ENCODE measurements at places on chromosomes 16 and 17.

GRCh38 chr17:82623707-82624106 is 24.5 kb downstream of the WDR45B start:
- no peak for DNase-seq

DNA sequence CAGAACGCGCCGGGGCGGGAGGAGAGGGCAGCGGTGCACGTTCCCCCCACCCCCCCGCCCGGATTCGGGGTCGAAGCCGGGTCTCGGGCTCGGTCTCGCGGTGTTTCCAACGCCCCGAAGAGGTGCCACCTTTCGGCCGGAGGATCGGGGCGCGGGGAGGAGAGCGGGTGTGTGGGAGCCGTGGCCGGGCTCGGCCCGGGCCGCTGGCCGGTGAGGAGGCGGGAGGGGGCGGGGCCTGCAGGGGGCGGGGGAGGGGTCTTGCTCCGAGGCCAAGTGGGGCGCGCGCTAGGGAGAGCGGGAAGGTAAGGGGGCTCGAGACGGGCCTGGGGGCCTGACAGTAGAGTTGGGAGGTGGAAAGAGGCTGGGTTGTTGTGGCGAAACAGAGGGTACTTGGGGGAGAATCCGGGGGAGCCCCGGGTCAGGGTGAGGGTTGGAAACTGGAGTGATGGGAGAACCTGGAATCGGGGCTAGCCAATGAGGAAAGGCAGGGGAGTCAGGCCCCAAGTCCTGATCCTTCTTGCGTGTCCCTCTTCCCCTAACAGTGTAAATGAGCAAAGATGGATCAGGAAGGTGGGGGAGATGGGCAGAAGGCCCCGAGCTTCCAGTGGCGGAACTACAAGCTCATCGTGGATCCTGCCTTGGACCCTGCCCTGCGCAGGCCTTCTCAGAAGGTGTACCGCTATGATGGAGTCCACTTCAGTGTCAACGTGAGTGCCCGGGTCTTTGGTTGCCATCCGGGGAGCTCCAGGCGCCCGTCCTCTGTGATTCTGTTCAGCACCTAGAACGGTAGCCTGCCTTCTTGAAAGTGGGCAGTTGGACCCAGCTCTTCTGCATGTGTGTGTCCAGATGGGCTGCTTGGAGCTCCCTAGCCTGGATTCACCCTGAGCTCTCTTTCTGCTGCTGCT is 873 bp downstream of the SETD1A start:
- DNase-seq = no peak

DNA sequence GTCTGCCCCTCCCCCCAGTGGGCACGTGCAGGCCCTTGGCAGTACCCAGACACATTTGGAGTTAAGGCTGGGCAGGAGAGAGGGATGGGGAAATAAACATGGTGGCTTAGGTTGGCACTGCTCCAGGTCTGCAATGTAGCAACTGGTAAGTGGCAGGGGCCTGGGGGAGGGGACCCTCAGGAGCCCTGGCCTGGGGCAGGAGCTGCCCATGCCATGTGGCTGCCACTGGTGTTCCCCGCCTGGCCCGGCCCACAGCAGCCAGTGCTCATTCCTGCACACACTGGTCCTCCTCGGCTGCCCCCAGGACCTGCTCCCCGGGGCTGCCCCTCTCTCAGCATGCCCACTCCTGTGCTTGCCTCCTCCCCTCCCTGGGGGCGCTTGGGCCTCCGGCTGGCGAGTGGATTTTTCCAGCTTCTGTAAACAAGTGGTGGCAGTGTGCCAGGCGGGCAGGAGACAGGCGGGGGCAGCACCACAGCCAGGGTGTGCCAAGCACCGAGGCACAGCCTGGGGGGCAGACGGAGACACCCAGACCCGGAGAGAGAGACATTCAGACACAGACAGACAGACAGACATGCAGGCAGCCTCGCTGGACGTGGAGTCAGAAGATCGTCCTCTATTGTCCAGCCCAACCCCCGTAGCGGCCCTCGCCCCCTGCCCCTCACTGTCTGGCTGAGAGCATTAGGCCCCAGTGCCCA is 9.4 kb downstream of the THRA start:
- DNase-seq = no peak

DNA sequence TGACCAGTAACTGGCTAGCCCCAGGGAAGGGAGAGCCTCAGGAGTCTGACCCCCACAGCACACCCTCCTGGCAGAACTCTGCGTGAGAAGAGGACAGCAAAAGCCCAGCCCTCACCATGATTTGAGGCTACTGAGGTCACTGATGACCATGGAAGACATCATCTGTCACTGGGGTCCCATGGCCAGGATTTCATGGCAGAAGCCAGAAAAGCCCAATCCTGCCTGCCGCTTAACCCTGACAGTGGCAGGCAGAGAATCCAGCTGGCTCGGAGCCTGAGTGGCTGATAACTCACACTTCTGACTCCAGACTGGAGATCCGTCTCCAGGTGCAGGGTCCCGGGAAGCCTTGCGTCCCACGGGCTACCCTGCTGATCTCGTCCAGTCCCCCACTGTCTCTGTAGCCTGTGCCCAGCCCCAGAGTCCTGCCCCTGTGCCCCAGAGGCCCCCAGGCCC is 17.5 kb downstream of the GRIN2C start:
- no peak for DNase-seq

DNA sequence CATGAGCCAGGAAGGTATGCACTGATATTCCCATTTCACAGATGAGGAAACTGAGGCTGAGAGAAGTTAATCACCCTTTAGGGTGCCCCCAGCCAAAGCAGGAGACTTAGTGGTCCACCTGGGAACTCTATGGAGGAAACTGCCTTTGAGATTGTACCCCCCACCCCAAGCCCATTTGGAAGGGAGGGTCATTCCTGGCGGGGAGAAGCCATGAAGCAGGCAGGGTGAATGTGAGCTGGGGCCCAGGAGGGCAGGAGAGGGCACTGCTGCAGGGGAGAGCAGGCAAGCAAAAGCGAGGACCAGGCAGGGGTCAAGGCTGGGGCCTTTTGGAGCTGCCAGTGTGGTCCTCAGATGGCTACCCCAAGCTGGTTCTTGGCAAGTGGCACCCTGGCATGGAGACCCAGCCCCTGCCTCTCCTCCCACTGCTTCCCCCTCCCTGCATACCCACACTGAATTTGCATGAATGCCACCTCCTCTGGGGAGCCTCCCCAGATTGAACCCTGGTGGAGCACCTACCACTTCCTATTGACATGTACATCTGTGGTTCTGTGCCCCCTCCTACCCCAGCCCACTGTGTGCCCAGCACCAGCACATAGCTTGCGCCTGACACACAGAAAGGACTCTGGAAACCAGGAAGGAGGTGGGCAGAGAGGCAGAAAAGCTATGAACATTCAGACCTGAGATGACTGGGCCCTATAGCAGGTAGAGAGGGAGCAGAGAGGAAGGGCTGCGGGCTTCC is 965 bp upstream of the TMC6 start:
- DNase-seq = no peak

- no peak for DNase-seq
Observed at GRCh38 chr17:36937959-36938565, 787 bp downstream of the LHX1 start.

DNA sequence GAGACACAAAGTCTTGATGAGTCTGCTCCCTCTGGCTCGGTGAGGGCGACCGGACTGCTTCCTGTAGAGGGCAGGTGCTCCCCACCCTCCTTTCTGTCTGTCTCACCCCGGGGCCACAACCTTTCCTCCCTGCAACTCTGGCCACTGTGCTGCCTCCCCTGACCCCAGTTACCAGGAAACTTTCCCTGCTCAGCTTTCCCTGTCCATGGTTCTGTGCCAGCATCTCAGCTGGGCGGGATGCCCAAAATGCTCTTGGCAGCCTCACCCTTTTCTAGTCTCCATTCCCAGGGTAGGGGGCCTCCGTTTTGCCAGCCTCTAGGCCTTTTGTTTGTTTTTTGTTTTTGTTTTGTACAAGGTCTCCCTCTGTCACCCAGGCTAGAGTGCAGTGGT is 1.4 kb downstream of the PLD2 start:
- no peak for DNase-seq

DNA sequence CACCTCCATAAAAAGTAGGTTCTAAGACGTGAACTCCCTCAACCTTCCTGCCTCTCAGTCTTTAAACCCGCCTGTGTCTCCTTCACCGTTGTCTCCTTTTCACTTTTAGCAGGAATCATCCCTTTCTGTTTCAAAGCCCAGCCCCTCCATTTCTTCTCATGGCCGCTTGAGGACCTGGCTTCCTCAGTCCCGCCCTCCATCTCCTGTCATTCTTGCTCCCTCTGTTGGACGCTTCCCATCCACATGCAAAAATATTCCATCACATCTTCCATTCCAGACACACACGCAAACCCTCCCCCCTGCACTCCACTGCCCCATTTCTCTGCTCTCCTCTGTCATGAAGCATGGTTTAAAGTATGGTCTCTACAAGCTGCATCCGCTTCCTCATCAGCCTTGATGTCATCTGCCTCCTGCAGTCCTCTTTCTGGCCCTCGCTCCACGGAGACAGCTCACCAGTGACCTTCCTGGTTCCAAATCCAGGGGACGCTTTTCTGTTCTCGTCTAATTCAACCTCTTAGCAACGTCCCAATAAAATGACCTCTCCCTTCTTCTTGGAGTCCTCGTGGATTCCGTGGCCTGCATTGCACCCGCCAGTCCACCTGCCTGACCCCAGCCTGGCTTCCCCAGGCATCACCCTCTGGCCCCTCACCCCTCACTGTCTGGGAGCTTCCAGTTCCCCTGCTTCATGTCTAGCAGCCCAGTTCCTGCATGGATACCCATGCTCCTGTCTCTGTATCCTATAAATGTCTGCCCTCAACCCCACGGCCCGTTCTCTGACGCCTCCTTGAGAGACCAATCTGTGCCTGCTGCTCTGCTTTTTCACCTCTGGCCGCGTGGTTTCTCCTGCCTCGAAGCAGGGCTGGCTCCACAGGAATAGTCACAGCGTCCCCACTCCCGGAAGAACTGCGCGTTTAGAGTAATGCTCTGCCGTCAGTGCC is 26.2 kb downstream of the ANKRD40 start:
- DNase-seq = no peak

- DNase-seq = no peak
Observed at GRCh38 chr17:49971848-49972485, 3.0 kb downstream of the DLX4 start.

- DNase-seq = no peak
Observed at GRCh38 chr17:31309556-31309955, 4.3 kb downstream of the EVI2B start.

GRCh38 chr16:2186064-2186463 is 10.3 kb downstream of the CASKIN1 start:
- DNase-seq = no peak

- no peak for DNase-seq
Observed at GRCh38 chr17:38550661-38551060, 55.1 kb downstream of the SRCIN1 start.

DNA sequence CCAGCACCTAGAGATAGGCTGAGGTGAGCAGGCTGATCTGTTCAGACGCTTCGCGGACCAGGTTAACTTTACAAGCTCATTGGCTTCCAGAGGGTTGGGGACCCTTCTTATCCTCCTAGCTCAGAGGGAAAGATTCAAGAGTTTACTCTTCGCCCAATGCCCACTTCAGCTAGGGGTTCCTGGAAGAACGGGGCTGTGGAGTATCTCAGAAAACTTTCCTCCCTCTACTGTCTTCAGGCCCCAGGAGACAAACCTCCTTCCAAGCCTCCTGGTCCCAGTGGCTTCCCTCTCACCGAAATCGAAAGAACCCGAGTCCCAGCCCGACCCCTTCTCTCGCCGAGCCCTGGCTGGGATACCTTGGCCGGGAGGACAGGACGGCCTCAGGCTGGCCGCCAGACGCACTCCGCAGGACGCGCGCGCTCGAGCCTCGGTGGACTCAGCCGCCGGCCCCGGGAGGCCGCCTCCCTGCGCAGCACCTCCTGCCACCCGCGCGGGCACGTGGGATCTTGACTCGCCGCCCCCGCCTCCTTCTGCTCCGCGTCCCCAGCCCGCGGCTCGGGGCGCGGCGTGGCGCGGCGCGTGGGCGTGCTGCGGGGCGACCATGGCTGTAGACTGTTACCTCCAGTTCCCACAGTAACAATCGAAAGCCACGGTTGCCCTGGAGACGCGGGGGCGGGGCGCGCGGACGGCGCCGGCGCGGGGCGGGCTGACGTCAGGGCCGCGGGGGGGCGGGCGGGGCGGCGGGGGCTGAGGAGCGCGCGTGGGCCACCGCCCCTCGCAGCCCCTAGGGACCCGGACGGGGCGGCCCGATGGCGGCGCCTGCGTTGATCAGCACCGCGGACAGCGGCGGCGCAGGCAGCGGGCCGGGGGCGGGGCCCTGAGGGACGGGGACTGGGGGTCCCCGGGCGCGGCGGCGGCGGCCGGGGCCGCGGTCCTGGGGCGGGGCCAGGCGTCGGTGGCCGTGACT is 5.3 kb upstream of the HIC1 start:
- peak; percentile 94 for DNase-seq

GRCh38 chr17:79325709-79326430 is 251.2 kb downstream of the ENGASE start:
- DNase-seq = no peak

- DNase-seq = no peak
Observed at GRCh38 chr17:65677932-65678331, 116.5 kb upstream of the AXIN2 start.

GRCh38 chr16:9793623-9794022 is 388.6 kb downstream of the GRIN2A start:
- DNase-seq = no peak

GRCh38 chr16:50915120-50915519 is 173.2 kb downstream of the CYLD start:
- DNase-seq = no peak

DNA sequence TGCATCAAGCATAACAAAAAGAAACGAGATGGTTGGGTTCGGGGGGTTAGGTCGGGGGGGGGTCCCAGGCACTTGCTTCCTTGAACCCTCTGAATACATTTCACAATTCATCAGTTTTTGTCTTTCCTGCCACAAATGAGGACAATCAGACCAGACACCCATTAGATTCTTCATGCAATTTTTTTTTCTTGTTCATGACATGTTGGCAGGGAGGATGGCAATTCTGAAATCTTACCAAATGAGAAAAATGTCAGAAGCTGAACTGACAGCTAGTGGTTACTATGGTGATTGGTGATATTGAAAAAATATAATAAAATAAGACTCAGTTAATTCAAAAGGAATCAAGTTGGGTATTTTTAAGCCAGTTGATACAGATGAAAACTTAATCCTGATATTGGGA is 419.5 kb upstream of the PSMD7 start:
- DNase-seq = no peak

- no peak for DNase-seq
Observed at GRCh38 chr17:28182559-28182958, 136.4 kb upstream of the TMEM97 start.

GRCh38 chr16:66224626-66225025 is 141.9 kb upstream of the CDH5 start:
- DNase-seq = no peak
